Stomach (tissue), 19 donors: ENCODE measurements at places on chromosomes 16 and 17. TPM values are rescaled to one million over a fixed set of nuclear protein-coding genes. Genes with fewer than 3 reads are reported as not detected.

Gene CD300LF
- total RNA-seq, result not detected

Gene KRT20
- 121 TPM for total RNA-seq

Gene CD300E
- not detected for total RNA-seq

Gene HASPIN
- total RNA-seq, result 0.87 TPM

Gene KCNH4
- not detected for total RNA-seq

Gene TMEM114
- total RNA-seq, result not detected

Gene CARHSP1
- total RNA-seq, result 78.6 TPM
